Activated CD8-positive, alpha-beta memory T cell treated with anti-CD3 and anti-CD28 coated beads, Interleukin-2, amount 10 ng/mL, durations not matched to agents 7 days and 5 days (primary cell): ENCODE measurements at places on chromosomes 11 and 22. TPM values are rescaled to one million over a fixed set of nuclear protein-coding genes. Genes with fewer than 3 reads are reported as not detected.

- no peak for DNase-seq
Measured at GRCh38 chr11:114108501-114109205, 49.1 kb downstream of the ZBTB16 start.

The THY1 gene
- total RNA-seq, result not detected

The KCNA4 gene
- not detected for total RNA-seq

The TMEM191C gene
- total RNA-seq, result 1.1 TPM

The GDPD4 gene
- total RNA-seq, result not detected

GRCh38 chr11:46382646-46383403 lies 1.4 kb downstream of the MDK start:
- no peak for DNase-seq

The PHOX2A gene
- total RNA-seq, result not detected

DNA sequence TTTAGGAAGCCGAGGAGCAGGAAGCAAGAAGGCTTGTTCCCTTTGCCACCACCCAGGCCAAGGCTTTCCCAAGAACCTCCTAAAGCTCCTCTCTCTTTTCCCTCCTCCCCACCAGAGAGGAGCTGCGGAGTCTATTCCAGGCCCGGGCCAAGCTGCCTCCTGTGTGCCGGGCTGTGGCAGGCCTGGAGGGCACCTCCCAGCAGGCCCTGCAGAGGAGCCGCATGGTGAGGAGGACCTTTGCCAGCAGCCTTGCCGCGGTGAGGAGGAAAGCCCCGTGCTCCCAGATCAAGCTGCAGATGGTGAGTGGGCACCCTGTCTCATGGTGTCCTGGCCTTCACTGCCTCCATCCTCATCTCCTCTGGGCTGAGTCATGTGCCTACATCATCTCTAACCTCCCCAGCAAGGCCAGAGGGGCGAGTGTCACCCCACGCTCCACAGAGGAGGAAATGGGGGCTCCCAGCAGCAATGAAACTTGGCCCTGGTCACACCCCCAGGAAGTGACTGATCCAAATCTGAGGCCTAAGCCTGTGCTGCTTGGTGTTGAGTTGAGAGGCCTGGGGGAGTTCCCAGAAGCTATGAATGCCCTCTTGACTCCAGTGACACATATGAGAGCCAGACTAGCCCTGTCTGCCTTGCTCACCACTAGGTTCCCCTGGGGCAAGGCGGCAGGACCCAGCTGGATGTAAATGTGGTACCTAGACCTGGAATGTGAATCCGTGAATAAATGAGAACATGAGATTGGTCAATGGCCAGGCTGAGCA lies 104.2 kb downstream of the MYO18B start:
- DNase-seq, result peak; percentile 63

The MTMR2 gene
- 32.0 TPM for total RNA-seq

GRCh38 chr11:83147895-83148294 lies 9.0 kb upstream of the PCF11 start:
- no peak for DNase-seq

DNA sequence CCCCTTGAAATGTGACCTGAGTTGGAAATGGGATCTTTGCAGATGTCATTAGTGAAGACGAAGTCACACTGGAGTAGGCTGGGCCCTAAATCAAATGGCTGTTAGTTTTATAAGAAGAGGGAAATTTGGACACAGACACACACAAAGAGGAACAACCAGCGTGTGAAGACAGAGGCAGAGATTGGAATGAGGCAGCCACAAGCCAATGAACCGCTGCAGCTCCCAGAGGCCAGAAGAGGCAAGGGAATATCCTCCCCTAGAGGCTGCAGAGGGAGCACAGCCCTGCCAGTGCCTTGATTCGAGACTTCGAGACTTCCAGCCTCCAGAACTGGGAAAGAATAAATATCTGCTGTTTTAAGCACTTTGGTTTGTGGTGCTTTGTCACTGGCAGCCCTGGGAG lies 484.5 kb downstream of the MN1 start:
- no peak for DNase-seq

GRCh38 chr11:69726019-69726418 lies 22.2 kb upstream of the FGF19 start:
- no peak for DNase-seq
